Fibroblast of skin of right biceps (primary cell): ENCODE measurements at places on chromosomes 3 and 15.

DNA sequence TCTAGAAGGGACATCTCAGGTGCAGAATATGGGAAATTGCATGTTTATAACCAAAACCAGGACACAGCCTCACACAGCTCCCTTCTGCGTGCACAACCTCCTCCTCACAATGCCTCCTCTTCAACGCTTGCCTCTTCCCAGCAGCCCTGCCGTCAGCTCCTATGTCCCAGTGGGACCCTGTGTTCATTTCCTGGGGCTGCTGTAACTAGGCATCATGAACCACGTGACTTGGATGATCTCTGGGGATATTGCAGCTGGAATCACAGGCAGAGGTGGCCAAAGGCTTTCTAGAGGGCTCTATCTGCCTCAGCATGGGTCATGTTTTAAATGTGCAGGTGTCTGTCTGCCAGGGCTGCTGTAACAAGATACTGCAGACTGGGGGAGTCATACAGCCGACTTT lies 375.3 kb downstream of the OCA2 start:
- no peak for DNase-seq

GRCh38 chr15:90483012-90483307 lies 46.8 kb upstream of the CRTC3 start:
- no peak for DNase-seq

DNA sequence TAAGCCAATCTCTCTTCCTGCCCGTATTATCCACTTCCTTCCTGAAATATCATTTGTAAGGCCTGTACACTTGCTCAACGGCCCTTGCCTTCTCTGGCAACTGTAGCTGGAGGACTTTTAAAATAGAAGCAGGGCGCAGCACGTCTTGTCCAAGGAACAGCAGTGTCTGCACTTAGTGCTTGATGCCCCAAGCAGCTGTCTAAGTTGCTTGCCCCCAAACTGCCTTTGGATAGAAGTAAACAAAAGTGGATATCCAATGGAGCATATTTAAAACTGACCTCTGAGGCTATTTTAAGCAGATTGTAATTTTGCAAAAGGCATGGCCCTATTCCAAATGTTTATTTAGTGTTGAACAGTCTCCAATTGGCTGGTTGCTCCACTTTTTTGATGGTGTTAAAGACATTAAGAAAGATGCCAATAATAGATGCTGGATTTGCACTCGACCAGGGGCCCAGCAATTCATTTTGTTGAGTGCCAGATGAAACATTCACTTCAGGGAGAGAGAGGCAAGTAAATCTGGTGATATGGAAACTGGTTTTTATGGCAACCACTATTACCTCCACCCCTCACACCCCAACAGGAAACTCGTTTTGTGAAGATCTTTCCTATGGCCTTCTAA lies 526.8 kb upstream of the TBL1XR1 start:
- DNase-seq = no peak

DNA sequence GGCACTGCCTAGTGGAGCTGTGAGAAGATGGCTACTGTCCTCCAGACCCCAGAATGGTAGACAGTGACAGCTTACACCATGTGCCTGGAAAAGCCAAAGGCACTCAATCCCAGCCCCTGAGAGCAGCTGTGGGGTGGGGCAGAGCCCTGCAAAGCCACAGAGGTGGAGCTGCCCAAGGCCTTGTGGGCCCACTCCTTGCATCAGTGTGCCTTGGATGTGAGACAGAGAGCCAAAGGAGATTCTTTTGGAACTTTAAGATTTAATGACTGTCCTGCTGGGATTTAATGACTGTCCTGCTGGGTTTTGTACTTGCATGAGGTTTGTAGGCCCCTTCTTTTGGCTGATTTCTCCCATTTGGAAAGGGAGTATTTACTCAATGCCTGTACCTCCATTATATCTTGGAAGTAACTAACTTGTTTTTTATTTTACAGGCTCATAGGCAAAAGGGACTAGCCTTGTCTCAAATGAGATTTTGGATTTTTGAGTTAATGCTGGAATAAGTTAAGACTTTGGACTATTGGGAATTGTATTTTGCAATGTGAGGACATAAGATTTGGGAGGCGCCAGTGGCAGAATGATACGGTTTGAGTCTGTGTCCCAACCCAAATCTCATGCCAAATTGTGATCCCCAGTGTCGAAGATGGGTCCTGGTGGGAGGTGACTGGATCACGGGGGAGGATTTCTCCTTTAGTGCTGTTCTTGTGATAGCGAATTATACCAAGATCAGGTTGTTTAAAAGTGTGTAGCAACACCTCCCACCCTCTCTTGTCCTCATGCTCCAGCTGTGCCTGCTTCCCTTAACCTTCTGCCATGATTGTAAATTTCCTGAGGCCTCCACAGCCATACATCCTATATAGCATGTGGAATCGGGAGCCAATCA lies 80.4 kb downstream of the MYO5A start:
- DNase-seq = no peak

DNA sequence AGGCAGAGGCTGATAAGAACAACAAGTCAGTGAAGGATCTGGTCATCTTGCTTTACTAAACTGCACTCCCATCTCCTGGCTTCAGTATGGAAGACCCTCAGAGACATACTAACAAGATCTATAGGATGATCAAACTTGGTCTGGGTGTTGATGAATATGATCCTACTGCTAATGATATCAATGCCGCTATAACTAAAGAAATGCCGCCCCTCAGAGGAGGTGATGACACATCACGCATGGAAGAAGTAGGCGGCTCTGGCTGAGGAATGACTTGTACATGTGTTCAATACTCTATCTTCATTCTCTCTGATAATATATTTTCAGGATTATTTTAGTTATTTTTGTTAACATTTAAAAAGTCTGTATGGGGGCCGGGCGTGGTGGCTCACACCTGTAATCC lies 17.5 kb upstream of the EIF2B5 start:
- DNase-seq = no peak
